ENCODE measurements at places on chromosomes 11 and 22.
A peak's percentile ranks its signal among the peaks of the same experiment; 100 is the strongest.

- no peak for DNase-seq
These were observed 8.1 kb upstream of the KRTAP5-10 start for GRCh38 chr11:71557257-71557656.

GRCh38 chr22:18057568-18058209 lies 20.1 kb upstream of the PEX26 start:
- DNase-seq = peak; percentile 57

DNA sequence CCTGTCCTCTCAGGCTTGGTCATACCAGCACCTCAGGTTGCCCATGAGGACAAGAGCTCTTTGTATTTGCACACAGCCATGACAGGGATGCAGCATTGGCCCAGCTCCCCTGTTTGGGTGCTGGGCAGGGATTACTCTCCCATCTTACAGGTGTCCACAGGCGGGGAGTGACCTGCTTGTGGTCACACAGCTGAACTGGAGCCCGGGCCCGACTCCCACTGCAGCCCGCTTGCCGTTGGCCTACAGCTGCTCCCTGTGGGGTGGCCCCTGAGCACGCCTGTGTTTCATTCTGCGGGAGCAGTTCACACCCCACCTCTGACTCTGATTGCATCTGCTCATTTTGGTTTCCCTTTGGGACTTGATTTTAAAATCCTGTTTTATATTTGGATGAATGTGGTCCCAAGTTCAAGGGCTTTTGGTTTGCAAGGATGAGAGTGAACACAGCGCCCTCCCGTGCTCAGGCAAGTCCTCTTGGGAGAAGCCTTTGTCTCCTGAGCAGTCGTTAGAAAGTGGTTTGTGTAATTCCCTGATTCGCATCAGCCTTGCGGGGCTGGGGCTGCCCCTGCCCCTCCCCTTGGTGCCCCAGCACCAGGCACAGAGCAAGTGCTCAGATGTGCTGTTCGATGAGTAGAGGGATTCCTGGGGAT lies 9.3 kb downstream of the PICK1 start:
- DNase-seq = no peak

DNA sequence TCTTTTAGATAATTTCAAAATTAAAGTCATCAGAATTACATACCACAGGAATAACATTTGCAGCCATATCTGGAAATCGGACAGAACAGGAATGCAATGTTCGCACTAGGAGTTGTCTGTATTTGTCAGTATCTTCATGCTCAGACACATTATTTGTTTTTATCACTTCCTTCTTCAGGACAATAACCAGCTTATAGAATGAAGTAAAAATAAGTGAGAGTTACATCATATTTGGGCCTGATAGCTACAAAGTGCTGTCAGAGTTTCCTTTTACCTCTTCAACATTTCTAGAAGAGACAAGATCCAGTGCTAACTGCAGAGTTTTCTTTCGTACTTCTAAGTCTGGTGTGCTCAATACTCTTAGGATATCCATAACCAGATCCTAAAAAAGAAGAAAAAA lies 18.9 kb downstream of the COPB1 start:
- DNase-seq = no peak

GRCh38 chr11:129408865-129409444 lies 33.3 kb downstream of the BARX2 start:
- DNase-seq = no peak

DNA sequence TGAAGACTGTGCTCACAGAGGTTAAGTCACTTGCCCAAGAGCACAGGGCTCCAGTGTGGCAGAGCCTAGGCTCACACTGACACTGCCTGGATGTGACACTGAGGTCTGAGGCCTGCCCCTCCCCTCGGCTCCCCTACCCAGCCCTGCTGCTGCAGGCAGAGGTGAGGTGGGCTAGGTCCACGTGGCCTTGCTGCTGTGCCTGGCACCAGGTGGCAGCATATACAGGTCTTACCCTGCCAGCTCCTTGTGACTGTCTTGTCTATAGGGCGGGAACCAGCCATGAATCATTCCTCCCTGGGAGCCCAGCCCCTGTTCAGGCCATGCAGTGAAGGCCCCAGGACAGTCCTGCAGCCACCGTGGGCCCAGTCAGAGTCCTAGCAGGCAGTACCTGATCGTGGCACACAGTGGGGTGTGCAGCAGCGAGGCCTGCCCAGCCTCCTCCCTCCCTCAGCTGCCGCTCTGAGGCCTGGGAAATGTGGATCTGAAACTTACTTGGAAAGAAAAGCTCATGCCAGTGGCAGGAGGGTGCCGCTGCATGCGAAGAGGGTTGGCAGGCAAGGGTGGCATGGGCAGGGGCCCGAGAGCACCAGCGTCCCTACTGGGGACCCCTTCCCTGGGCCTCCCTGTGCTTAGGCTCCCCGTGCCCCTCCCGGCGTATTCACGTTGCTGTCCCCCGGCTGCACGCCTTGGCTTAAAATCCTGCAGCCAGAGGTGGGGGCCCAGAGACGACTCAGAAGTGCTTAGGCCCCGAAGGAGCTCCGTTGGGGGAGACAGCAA lies 1.2 kb upstream of the CERK start:
- DNase-seq = peak; percentile 92

DNA sequence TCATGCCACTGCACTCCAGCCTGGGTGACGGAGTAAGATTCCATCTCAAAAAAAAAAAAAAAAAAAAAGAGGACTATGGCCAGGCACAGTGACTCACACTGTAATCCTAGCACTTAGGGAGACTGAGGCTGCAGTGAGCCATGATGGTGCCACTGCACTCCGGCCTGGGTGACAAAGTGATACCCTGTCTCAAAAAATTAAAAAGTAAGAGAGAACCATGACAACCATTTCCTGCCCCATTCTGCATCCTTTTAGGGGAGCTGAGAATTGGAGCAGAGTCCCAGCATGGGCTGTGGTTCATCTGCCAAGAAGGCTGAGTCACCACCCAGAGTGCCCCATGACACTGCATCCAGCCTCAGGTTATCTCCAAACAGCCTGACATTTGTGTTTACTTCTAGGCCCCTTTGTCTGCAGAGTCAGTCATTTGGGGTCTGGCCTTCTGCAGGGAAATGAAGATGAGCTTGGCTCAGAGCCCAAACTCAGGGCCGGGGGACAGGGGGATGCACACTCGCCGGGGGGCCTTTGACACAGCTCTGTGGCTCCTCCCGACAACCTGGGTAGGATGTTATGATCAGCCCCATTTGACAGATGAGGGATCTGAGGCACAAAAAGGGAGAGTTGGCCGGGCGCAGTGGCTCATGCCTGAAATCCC lies 4.7 kb downstream of the CSDC2 start:
- no peak for DNase-seq

- no peak for DNase-seq
These were observed 56.1 kb downstream of the KIAA1671 start for GRCh38 chr22:25008666-25009065.

GRCh38 chr11:11976481-11977127 lies 31.8 kb downstream of the DKK3 start:
- DNase-seq = no peak

GRCh38 chr22:32589007-32589406 lies 114.4 kb downstream of the FBXO7 start:
- no peak for DNase-seq

GRCh38 chr22:17785185-17786184 lies 11.2 kb upstream of the BID start:
- no peak for DNase-seq

DNA sequence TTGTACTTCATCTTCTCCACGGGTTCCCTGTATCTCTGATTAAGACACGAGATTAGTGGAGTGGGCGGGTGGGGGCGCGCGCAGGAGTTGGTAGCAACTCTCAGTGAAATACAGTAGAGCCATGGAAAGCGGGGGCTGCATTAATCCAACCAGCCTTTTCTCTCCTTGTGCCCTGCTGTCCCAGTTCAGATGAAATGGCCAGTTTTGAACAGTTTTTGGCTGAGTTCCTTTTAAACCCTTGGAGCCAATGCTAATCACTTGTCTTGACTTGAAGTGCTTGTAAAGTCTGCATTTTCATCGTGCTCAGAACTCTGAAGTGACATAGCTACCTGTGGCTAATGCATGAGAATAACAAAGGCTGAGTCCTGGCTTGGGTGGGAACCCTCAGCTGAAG lies 734 bp upstream of the TMEM123 start:
- no peak for DNase-seq

DNA sequence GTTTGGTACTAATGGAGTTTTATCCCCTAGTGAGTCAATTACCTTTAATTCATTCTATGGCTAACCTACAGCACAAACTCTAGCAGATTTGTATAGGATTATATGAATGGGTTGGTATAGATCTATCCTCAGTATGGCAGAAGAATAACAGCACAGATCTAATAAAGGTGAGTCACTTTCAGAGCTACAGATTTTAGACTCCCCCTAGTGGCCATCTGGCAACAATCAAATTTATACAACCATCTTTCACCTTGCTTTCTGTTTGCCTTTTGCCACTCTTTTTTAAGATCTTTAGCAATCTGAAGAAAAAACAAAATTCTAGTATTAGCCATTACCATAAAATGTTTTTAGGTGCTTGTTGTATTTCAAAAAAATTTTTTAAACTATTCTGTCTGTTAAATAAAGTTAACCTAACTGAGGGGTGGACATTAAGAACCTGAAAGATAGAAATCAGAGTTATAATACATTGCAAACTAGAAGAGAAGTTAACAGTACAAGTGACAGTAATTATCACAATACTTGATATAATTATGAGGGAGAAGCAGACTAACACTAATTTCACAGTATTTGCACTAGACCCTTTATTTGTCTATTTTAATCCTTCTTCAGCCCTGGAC lies 25.8 kb downstream of the DDIAS start:
- DNase-seq = peak; percentile 53

- no peak for DNase-seq
These were observed 349.1 kb upstream of the PITPNB start for GRCh38 chr22:28268171-28268570.
